Colonic mucosa (tissue), 4 donors: ENCODE measurements at places on chromosomes 11 and 22.

GRCh38 chr11:34351051-34351450 is 6.8 kb downstream of the ABTB2 start:
- no peaks in the 10 kb centered on the region for H3K36me3 ChIP-seq
- H3K27me3 ChIP-seq: peaks cover 3% of the 10 kb centered on the region
- H3K27ac ChIP-seq: no peak overlapping the region

- peaks cover 19% of the 10 kb centered on the region for H3K36me3 ChIP-seq
- H3K4me3 ChIP-seq: no peak overlapping the region
- no peaks in the 10 kb centered on the region for H3K27me3 ChIP-seq
- H3K4me1 ChIP-seq: no peaks in the 10 kb centered on the region
- no peak for DNase-seq
- no peak overlapping the region for H3K27ac ChIP-seq
Measured at GRCh38 chr22:29801153-29801552, 34.0 kb downstream of the UQCR10 start.

GRCh38 chr22:24102366-24103200 is 78.7 kb upstream of the SUSD2 start:
- H3K36me3 ChIP-seq: peaks cover 6% of the 10 kb centered on the region
- no peak for DNase-seq
- H3K4me1 ChIP-seq: no peaks in the 10 kb centered on the region
- no peak overlapping the region for H3K4me3 ChIP-seq
- H3K27me3 ChIP-seq: no peaks in the 10 kb centered on the region

DNA sequence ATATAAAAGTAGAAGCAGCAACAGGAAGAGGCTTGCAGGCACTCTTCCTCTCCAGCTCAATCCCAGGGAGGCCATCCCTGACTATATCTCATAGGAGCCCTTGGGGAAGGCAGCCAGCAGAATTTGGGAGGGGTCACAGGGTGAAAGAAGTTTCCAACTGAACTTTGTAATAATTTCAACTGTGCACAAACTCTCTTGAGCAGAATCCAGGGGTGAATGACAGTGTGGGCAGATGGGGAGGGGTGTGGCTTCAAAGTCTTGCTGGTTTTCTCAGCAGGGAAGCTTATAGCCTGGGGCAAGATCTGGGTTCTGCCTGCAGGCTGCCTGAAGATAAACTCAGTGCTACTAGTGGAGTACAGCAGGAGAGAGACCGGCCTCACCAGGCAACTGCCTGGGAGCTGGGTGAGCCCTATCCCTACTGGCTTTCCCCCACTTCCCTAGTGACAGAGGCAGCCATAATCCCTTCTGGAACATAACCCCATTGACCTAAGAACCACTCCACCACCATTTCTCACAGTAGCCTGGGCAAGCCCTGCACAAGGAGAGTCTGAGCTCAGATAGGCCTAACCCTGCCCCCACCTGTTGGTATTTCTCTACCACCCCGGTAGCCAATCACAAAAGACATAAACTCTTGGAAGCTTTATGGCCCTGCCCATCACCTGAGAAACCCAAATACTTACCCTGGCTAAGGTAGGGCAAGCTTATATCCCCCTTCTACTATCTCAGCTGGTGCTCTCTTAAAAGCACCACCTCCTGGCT is 17.8 kb upstream of the TTC12 start:
- no peak for DNase-seq
- no peak overlapping the region for H3K4me3 ChIP-seq
- no peaks in the 10 kb centered on the region for H3K4me1 ChIP-seq
- no peaks in the 10 kb centered on the region for H3K27me3 ChIP-seq

- H3K4me1 ChIP-seq: no peaks in the 10 kb centered on the region
- no peaks in the 10 kb centered on the region for H3K27me3 ChIP-seq
- no peak for DNase-seq
- no peak overlapping the region for H3K27ac ChIP-seq
- no peak overlapping the region for H3K4me3 ChIP-seq
Measured at GRCh38 chr11:33437529-33437928, 180.3 kb downstream of the HIPK3 start.

DNA sequence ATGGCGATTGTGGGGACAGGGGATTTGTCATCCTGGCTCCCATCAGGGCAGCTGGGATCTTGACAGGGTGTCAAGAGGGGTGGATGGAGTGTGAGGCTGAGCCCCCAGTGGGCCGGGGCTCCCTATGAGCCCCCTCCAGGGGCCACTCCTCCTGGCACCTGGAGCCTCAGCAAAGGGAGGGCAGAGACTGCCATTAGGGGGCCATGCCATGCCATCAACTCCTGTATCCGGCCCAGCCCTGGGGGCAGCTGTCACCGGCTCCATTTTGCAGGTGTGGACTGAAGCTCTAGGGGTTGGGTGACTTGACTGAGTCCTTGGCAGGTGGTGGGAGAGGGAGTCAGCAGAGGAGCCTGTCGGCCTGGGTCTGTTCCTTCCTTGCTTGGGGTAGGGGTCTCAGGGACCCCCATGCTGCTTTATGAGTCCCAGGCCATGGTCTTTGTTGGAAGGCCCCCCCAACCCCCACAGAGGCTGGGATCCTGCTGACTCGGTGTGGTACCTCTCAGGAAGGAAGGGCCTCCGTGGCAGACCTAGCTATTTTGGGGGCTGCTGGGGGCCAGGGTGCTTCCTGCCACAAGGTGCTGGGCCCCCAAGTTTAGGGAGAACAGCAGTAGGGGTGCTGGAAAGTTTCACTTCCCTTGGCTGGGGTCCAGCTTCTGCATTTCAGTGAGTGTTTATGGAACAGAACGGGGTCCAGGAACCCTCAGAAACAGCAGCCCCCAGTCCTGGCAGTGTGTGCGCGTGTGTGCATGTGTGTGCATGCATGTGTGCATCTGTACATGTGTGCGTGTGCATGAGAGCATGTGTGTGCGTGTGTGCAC is 1.5 kb downstream of the ACY3 start:
- H3K27ac ChIP-seq: no peak overlapping the region
- no peak overlapping the region for H3K4me3 ChIP-seq
- no peak for DNase-seq

GRCh38 chr11:71977743-71978418 is 20.8 kb upstream of the IL18BP start:
- H3K27me3 ChIP-seq: no peaks in the 10 kb centered on the region
- H3K36me3 ChIP-seq: no peaks in the 10 kb centered on the region
- peak; percentile 65 for DNase-seq
- no peaks in the 10 kb centered on the region for H3K4me1 ChIP-seq
- no peak overlapping the region for H3K4me3 ChIP-seq

DNA sequence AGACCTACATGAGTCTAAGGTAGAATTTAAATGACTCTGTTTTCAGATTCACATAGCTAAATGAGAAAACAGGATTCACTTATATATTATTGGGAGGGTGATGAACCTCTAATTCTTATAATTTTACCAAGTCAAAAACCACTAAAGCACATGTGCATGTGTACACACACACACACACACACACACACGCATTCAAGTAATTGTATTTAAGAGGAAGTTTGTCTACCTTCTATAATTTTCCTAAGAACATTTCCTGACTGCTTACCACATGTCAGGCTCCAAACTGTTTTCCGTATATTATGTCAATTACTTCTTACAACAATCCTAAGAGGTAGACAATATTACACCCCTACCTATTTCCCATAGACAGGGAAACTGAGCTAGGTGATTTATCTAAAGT is 6.7 kb downstream of the RNF141 start:
- no peaks in the 10 kb centered on the region for H3K27me3 ChIP-seq
- peaks cover 3% of the 10 kb centered on the region for H3K4me1 ChIP-seq
- H3K36me3 ChIP-seq: no peaks in the 10 kb centered on the region
- no peak overlapping the region for H3K4me3 ChIP-seq

DNA sequence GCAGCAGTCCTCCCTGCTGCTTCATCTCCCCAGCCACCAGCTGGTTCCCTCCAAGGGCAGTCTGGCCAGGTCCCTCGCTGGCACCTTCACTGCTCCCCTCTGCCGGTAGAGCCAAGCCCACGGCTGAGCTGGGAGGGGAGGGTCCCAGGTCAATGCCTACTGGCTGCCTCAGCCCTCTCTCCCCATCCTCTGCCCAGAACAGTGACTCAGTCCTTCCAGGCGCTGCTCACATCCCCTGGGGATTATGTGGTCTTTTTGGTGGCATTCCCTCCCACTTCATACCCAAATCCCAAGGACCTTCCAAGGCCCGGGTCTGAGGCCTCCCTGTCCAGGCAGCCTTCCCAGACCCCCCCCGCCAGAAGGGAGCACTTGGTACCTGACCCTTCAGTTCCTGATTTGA is 44.9 kb downstream of the WNT7B start:
- no peaks in the 10 kb centered on the region for H3K36me3 ChIP-seq
- no peaks in the 10 kb centered on the region for H3K27me3 ChIP-seq
- no peak overlapping the region for H3K27ac ChIP-seq
- DNase-seq: no peak

DNA sequence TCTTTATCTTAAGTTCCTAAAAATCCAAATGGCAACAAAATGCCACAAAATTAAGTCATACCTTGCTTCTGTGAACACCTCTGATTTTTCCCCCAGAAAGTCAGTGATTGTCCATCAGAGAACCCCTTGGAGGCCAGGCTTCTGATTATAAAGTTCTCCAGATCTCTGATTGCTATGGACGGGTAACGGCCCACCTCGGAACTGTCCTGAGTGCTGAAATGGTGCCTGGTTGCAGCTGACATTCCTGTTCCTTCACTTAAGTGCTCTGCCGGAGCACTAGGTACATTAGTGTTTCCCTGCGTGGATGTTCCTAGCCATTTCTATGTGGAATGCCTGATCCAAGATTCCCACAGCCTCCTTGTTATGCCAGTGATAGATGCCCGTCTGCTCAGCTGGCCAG is 85.0 kb downstream of the CHST1 start:
- H3K27me3 ChIP-seq: no peaks in the 10 kb centered on the region
- H3K4me1 ChIP-seq: no peaks in the 10 kb centered on the region
- DNase-seq: no peak
- no peaks in the 10 kb centered on the region for H3K36me3 ChIP-seq

- no peaks in the 10 kb centered on the region for H3K36me3 ChIP-seq
- no peak overlapping the region for H3K27ac ChIP-seq
- no peaks in the 10 kb centered on the region for H3K27me3 ChIP-seq
- H3K4me3 ChIP-seq: no peak overlapping the region
- no peaks in the 10 kb centered on the region for H3K4me1 ChIP-seq
Measured at GRCh38 chr22:36757668-36758211, 18.2 kb downstream of the IFT27 start.

GRCh38 chr11:18802381-18803257 is 11.0 kb upstream of the PTPN5 start:
- no peak overlapping the region for H3K27ac ChIP-seq
- no peaks in the 10 kb centered on the region for H3K27me3 ChIP-seq
- DNase-seq: peak; percentile 37
- no peaks in the 10 kb centered on the region for H3K36me3 ChIP-seq
- no peak overlapping the region for H3K4me3 ChIP-seq

GRCh38 chr22:23859201-23859600 is 1.5 kb downstream of the SLC2A11 start:
- no peaks in the 10 kb centered on the region for H3K36me3 ChIP-seq
- H3K27me3 ChIP-seq: no peaks in the 10 kb centered on the region
- no peak overlapping the region for H3K4me3 ChIP-seq
- DNase-seq: no peak
- H3K4me1 ChIP-seq: no peaks in the 10 kb centered on the region

DNA sequence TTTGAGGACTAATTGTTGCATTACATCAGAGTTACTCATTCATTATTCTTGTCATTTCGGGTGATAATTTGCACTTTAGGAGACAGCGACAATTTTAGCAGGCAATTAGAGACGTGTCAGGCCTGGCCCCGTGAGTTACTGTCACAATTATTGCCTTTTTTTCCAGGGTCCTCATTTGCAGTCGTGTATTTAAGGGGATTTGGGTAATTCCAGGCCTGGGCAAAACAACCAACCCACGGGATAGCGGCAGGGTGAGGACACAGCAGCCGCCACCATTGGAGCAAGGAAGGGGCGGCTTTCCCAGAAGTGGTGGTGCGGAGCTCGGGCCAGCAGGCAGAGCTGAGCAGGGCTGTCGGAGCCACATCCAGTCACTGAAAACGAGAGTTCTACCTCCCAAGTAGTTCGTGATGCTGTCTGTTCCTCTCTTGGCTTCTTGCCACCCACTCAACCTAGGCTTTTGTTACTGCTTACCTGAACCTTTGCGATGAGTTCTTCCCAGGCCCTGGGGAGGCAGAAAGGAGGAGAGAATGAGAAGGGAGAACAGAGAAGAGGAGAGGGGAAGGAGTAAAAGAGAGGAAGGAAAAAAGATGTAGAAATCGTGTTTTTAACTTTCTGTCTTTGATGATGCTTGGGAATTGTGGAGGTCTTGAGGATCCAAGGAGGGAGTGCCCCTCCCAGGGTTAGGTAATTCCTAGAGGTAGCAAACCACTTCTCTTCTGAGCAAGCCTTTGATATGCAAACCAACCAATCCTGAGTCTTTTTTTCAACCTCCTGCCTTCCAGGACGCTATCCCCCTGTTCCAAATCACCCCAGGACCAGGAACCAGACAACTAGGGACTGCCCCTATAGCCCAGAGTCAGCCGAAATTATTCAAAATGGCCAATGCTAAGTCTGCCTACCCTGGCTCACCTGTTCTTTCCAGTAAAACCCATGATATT is 236.1 kb downstream of the MIAT start:
- no peak for DNase-seq
- H3K4me3 ChIP-seq: no peak overlapping the region
- H3K27me3 ChIP-seq: no peaks in the 10 kb centered on the region

DNA sequence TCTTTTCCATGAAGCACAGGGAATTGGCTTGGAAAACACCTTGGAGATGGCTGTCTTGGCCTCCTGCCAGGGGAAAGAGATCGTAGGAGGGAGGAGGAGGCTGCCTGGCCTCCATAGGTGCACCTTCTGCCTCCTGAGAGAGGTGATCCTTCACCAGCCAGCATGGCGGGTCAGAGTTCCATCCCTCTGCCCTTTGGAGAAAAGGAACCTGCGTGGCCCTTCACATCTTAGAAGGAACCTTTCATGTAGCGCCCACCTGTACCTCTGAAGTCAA is 58.2 kb upstream of the DRD2 start:
- no peaks in the 10 kb centered on the region for H3K36me3 ChIP-seq
- H3K4me1 ChIP-seq: no peaks in the 10 kb centered on the region
- H3K4me3 ChIP-seq: no peak overlapping the region

DNA sequence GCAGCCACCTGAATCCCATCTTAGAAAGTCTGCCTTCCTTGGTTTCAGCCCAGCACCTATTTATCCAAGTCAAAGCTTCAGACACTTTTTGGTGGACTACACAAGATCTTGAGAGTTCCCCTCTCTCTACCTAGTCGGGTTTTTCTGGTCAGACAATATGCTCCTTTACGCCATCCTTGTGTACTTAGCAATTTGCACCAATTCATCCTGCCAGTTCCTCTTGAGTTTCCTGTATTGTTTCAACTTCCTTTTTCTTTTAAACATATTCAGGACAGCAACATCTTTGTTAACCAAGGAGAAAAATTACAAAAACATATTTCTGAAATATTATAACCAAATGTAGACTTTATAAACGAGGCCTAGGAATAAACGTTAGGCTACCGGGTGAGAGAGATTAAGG is 368.2 kb upstream of the CADM1 start:
- no peaks in the 10 kb centered on the region for H3K27me3 ChIP-seq
- H3K36me3 ChIP-seq: no peaks in the 10 kb centered on the region
- no peak overlapping the region for H3K27ac ChIP-seq
- DNase-seq: no peak
